Right atrium auricular region (tissue), 2 donors: ENCODE measurements at places on chromosomes 5 and 9. TPM values are rescaled to one million over a fixed set of nuclear protein-coding genes. Genes with fewer than 3 reads are reported as not detected.
A peak's percentile ranks its signal among the peaks of the same experiment; 100 is the strongest.

GRCh38 chr5:103228588-103228987 lies 30.0 kb upstream of the MACIR start:
- no peak overlapping the region for H3K27ac ChIP-seq
- H3K36me3 ChIP-seq, result no peaks in the 10 kb centered on the region
- H3K27me3 ChIP-seq, result no peaks in the 10 kb centered on the region
- H3K4me1 ChIP-seq, result no peaks in the 10 kb centered on the region
- no peak for DNase-seq
- H3K4me3 ChIP-seq, result no peak overlapping the region

- H3K4me1 ChIP-seq, result no peaks in the 10 kb centered on the region
- no peak overlapping the region for H3K4me3 ChIP-seq
- H3K36me3 ChIP-seq, result no peaks in the 10 kb centered on the region
- no peak for DNase-seq
These were observed 66.5 kb upstream of the SMIM15 start for GRCh38 chr5:61228691-61229280.

DNA sequence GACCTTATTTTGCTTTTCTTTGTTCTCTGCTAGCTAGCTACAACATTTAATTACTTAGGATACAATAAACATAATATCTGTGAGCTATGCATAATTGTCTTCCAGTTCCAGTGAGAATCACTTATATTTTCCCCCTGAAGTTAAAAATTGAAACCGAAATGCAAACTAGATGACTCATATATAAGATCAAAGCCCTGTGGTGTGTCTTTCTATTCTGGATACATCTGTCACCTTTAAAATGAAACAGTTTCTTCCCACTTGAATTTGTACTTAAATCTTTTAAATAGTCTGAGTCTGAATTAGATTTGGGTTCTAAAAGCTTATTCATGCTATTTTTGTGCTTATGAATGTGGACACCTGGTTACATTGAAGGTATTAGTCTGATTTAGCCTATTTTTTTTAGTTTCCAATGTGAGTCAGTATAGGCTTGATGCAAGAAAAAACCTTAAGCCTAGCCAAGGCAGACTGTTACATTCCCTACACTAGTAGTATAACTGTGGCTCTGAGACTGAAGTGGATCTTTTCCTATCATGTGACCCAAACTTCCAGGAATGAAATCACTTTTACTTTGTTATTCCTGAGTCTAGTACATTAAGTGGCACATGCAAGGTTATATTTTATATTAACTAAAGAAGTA lies 703.5 kb upstream of the RGMB start:
- H3K27ac ChIP-seq, result no peak overlapping the region
- no peaks in the 10 kb centered on the region for H3K36me3 ChIP-seq
- DNase-seq, result no peak
- H3K4me3 ChIP-seq, result no peak overlapping the region
- no peaks in the 10 kb centered on the region for H3K4me1 ChIP-seq
- no peaks in the 10 kb centered on the region for H3K27me3 ChIP-seq

UBAP1 gene
- total RNA-seq, result 46.4 TPM

FREM1 gene
- total RNA-seq, result 2.2 TPM

GRCh38 chr9:88733651-88734421 lies 198.9 kb downstream of the NXNL2 start:
- peaks cover 25% of the 10 kb centered on the region for H3K4me1 ChIP-seq
- H3K4me3 ChIP-seq, result no peak overlapping the region
- no peak overlapping the region for H3K27ac ChIP-seq
- H3K36me3 ChIP-seq, result no peaks in the 10 kb centered on the region
- peak; percentile 83 for DNase-seq
- H3K27me3 ChIP-seq, result no peaks in the 10 kb centered on the region

- no peaks in the 10 kb centered on the region for H3K4me1 ChIP-seq
- peak overlapping the region; percentile 42 for H3K4me3 ChIP-seq
These were observed 48.3 kb upstream of the IRX4 start for GRCh38 chr5:1930880-1931603.

ZNF483 gene
- 5.5 TPM for total RNA-seq

DNA sequence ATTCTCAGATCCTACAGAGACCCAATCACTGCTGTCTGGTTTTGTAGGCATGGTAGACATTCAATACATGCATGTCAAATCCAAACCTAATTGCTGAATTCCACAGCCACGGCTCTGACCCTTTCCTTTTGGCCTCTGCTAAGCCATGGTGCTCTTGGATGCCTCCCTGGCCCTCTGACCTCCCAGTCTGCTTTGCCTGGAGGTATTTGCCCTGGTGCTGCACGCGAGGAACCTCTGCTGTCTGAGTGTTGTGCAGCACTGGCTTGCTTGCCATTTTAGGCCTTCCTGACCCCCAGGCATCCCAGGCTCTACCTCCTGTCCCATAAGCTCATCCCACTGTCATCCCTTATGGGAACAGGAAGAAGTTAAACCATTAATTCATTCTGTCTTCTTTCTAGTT lies 60.9 kb downstream of the DOCK2 start:
- H3K4me1 ChIP-seq, result no peaks in the 10 kb centered on the region
- H3K4me3 ChIP-seq, result no peak overlapping the region
- H3K27ac ChIP-seq, result no peak overlapping the region
- no peaks in the 10 kb centered on the region for H3K36me3 ChIP-seq

QRFP gene
- total RNA-seq, result not detected

CATSPER3 gene
- 0.39 TPM for total RNA-seq

JAKMIP2 gene
- total RNA-seq, result 0.16 TPM

GRCh38 chr9:133960568-133961129 lies 31.5 kb downstream of the VAV2 start:
- no peaks in the 10 kb centered on the region for H3K27me3 ChIP-seq
- H3K36me3 ChIP-seq, result no peaks in the 10 kb centered on the region
- no peak overlapping the region for H3K4me3 ChIP-seq
- H3K4me1 ChIP-seq, result no peaks in the 10 kb centered on the region

- no peaks in the 10 kb centered on the region for H3K27me3 ChIP-seq
- no peak overlapping the region for H3K4me3 ChIP-seq
- no peak for DNase-seq
- H3K36me3 ChIP-seq, result no peaks in the 10 kb centered on the region
- H3K27ac ChIP-seq, result no peak overlapping the region
These were observed 153.4 kb downstream of the PIK3R1 start for GRCh38 chr5:68369023-68369359.

GRCh38 chr9:133636902-133637301 lies 739 bp downstream of the DBH start:
- no peak overlapping the region for H3K4me3 ChIP-seq
- no peaks in the 10 kb centered on the region for H3K27me3 ChIP-seq
- DNase-seq, result no peak
- H3K27ac ChIP-seq, result no peak overlapping the region
